ENCODE measurements at places on chromosomes 6 and 20.
A peak's percentile ranks its signal among the peaks of the same experiment; 100 is the strongest.

GRCh38 chr20:3763671-3764601, 3.6 kb downstream of the ADISSP start:
- no peak for DNase-seq

GRCh38 chr20:53894707-53895384, 175.5 kb downstream of the BCAS1 start:
- DNase-seq: no peak

DNA sequence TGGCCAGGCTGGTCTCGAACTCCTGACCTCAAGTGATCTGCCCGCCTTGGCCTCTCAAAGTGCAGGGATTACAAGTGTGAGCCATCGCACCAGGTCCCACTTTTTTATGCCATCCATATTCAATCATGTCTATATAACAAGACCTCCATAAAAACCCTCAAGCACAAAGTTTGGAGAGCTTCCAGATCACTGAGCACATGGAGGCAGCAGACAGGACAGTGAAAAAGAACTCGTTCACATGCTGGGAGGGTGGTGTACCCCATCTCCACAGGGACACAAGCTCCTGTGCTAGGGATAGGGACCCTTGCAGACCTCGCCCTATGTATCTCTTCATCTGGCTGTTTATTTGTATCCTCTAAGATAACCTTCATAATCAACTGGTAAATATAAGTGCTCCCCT, 30.3 kb downstream of the KIF13A start:
- no peak for DNase-seq

GRCh38 chr20:13336308-13337089, 115.4 kb downstream of the ISM1 start:
- DNase-seq: no peak

- peak; percentile 17 for DNase-seq
Measured at GRCh38 chr6:33000055-33000454, 9.3 kb downstream of the HLA-DOA start.

- DNase-seq: no peak
Measured at GRCh38 chr6:151317103-151317994, 74.0 kb downstream of the ZBTB2 start.

DNA sequence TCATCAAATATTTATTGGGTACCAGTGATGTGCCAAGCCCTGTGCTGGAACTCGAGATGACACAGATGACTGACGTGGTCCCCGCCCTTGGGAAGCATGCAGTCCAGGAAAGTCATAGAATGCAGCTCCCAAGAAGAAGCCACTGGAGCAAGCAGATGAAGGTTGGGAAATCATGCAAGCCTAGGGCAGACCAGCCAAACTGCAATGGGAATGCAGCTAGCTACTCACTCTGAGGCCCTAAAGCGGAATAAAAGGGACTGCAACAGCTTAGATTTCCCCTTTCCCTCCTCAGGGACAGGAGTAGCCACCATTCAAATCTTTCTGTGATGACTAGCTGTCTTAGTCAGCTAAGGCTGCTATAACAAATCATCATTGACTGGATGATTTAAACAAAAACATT, 152.2 kb downstream of the MAFB start:
- DNase-seq: no peak

DNA sequence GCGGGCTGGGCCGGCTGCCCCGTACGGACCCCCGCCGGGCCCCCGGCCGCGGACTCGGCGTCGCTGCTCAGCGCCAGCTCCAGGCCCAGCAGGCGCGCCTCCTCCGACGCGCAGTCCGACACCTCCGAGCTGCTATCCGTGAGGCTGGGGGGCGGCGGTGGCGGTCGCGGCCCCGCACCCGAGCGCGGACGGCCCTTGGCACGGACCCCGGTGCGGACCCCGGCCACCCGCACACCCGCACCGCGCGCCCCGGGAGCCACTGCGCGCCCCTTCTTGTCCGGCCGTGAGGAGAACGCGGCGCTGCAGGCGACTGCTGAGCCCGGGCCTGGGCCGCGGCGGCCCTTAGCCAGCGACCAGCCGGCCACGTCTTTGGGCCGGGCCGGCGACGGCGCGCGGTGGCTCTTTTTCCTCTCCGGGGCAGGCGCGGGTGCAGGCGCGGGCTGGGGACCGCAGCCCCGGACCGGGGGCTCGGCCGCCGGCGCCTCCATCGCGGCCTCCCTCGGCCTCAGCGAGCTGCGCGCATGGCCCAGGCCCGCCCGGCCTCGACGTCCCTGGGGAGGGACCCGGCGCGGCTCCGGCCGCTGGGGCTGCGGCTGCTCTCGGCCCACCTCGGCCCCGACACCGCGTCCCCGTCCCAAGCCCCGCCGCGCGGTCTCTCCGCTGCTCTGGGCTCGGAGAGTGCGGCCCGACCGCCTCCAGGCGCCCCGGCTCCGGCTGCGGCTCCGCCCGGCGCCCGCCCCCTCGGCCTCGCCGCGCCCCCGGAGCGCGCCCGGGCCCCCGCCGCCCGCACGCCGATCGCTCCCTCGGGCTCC, 12.9 kb upstream of the TLDC2 start:
- no peak for DNase-seq

DNA sequence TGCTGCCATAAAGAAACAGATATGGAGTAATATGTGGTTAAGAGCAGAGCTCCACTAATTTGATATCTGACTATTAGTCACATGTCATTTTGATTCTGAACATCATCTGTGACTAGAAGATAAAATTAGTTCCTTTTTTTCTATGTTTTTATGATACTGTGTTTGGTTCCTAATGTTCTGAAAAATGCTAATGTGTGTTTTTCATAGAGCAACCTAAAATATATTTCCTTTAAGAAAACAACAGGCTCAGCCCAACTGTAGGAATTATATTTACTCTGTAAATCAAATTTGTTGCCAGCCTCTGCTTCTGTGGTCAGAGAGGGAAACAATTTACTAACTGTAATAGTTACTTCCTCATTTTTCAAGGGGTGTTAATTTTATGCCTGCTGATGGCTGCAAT, 33.3 kb upstream of the TXLNB start:
- DNase-seq: no peak

DNA sequence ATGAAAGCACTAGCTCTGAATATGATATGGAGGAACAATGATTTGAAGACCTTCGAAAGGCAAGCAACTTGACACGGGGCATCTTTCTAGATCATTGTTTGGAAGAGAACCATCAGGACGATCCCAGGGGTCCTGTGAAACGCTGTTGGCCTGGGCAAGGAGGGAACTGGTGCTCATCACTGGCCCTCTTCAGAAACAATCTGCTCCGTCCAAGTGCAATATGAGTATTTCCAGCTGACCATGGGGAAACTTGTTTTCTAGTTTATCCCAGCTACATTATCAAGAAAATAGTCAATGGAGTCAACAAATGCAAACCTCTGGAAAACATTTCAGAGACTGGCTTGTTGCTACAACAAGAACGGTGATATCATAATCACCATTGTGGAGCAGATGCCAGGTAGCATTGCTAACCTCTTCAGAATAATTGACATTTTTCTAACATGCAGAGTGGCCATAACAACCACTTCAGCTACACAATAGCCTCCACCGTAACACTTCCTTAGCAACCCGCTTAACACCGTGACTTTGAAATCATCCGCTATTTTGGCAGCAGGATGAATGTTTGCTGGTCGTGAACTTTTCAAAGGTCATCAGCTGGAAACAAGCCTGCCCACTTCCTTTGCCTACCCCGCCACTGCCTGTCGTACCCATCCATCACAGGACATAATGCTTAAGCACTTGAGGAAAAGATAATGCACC, 112.0 kb upstream of the PDE10A start:
- no peak for DNase-seq

DNA sequence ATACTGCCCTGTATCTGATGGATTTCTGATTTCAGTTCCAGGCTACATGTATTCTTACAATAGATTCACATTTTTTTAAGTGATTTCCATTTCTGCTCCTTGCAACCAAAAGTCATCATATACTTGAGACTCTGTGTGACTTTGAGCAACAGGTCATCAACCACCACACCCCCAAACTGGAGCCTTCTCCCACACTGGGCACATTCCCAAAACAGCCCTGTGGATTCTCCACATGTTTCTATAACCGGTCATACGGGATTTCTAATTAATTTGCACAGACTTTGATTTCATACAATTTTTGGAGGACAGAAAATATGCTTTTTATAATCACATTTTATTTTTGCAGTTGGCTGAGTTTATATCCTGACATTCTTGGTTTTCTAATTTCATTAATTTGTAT, 317.2 kb upstream of the ID4 start:
- DNase-seq: no peak

DNA sequence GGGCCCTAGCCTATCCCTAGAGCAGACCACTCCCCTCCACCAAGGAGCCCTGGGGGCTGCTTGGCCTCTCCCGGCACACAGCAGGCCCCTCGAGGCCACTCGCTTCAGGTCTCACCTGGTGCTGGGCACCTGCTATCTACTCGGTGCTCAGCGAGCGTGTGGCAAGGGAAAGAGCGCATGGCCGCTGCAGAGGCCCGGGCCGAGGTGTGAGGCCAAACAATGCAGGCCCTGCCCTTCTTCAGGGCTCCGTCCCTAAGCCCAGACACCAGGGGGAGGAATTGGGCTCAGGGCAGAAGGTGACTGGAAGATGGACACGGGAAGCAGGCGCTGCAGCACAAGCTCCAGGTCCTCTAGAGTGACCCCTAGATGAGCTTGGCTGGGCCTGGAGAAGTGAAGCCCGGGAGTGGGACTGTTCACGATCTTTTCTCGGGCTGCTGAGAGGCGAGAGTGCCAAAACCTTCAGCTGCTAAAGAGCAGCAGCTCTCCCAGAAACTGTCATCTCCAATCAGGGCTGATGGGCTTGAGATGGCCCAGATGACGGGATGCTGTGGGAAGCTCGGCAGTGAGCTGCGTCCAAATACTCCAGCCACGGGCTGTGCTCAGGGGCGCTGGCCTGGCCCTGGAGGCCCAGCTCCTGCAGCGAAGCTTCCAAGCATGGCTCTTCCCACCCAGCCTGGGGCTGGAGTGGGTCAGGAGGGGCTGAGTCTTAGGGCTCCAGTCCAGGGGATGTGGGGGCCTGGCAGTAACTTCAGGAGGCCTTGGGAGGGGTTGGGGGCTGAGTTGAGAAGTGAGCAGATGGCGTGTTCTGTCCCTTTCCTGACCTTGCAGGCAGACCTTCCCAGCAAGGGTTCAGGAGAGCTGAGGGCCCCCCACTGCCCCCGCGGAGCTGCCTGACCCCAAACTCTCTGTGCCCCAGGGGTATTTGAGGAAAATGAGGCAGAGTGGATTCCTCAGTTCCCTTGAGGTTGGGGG, 43.7 kb downstream of the APCDD1L start:
- no peak for DNase-seq

DNA sequence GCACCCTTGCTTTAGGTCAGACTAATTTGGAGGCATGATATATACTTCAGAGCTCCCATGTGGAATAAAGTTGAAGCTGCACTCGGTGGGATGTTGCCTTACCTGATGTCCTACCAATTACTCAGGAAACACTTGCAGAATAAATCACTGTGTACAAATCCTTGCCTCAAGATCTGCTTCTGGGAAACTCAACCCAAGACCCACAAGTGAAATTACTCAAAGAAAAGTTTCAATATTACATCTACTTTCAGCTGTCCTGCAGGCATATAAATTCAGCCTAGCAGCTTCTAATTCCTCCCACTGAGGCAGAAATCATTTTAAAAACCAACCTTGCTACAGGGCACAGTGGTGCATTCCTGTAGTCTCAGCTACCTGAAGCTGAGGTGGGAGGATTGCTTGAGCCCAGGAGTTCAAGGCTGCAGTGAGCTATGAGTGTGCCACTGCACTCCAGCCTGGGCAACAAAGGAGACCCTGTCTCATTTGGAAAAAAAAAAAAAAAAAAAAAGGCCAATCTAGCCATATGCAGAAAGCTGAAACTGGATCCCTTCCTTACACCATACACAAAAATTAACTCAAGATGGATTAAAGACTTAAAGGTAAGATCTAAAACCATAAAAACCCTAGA, 20.7 kb upstream of the DCDC2 start:
- DNase-seq: no peak

- no peak for DNase-seq
Measured at GRCh38 chr6:161480421-161481155, 206.7 kb upstream of the AGPAT4 start.

DNA sequence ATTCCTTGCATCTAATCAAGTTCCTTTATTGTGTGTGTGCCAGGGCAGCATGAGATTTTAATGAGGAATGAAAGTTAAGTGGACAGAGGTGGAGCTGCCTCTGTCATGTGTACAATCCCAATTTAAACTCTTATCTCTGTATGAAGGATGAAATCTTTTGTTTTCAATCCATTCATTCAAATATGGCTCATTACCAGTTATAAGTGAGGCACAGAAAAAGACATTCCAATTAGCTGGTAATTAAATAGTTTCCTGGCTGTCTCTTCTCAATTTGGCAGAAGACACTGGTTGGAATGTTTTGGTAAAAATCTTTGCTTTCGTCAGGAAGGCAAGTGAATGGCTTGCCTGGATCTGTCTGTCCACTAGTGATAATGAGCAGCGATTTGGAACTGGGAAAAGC, 46.4 kb downstream of the CLVS2 start:
- no peak for DNase-seq

DNA sequence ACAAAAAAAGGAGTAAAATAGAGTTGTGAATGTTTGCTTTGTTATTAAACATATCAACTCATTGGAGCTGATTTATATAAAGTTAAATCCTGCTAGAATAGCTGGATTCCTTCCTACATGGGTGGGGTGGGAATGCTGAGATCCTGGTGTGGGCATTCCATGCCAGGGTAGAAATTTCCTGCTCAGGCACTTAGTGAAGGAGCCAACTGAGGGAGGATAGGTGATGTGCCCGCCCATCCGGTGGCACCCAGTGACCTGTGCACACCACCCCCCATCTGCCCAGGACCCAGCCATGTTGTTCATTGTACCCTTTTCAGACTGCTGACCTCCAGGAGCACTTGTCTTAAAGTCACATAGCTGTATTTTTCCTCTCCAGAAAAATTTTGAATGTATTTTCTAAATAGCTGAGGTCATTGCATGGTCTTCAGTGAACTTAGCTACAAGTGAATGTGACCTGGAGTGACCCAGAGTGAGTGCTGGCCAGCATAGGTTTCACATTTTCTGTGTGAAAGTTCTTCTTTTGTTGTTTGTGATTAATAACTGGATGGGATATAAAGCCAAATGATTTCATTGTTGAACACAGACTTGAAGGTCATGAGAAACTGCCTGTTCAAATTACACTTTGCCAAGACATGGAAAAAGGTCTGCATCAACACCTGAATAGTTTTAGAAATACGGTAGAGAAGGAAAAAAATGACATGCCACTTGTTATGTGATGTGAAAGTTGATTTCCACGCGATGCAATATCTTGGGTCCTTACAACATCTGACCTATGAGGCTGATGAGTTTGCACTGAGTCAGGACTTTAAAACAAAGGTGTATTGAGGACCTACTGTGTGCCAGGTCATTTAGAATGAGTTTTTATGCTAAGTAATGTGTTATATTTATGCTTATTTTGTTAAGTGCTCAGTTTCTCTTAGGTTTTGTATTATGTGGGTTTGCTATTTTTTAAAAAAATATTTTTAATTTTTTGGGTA, 77.2 kb downstream of the UTRN start:
- DNase-seq: no peak

DNA sequence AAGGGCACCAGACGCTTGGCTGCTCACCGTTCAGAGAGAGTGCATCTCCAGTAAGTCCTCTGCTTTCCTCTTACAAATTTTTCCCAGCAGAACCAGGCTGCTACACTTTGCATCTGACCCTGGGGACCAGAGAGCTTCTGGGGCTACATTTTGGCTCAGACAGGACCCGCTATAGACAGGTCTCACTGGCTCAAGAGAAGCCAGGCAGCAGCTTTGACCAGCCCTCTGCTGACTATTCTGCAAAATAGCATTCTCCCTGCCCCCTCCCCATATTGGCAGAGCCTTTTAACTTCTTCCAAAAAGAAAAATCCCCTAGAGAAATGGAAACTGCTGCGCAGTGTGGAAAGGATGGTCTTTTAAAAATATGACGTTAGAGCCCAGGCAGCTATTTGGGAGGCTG, 37.2 kb downstream of the CPXM1 start:
- DNase-seq: no peak

- DNase-seq: peak; percentile 50
Measured at GRCh38 chr6:73262671-73263569, at the start of gene KHDC1. KHDC1 (minus strand) TSS chr6:73263196; CDS start chr6:73242517, 20,679 bp downstream.

All from CD4-positive, alpha-beta memory T cell (primary cell).